ENCODE measurements at places on chromosomes 13 and 19. TPM values are rescaled to one million over a fixed set of nuclear protein-coding genes. Genes with fewer than 3 reads are reported as not detected.

- no peak for DNase-seq
These were observed 20.9 kb downstream of the C19orf44 start for GRCh38 chr19:16516923-16517610.

GRCh38 chr19:16638666-16639065, 10.7 kb upstream of the MED26 start:
- DNase-seq = no peak

GRCh38 chr13:60788156-60788829, 391.3 kb downstream of the TDRD3 start:
- DNase-seq = no peak

DNA sequence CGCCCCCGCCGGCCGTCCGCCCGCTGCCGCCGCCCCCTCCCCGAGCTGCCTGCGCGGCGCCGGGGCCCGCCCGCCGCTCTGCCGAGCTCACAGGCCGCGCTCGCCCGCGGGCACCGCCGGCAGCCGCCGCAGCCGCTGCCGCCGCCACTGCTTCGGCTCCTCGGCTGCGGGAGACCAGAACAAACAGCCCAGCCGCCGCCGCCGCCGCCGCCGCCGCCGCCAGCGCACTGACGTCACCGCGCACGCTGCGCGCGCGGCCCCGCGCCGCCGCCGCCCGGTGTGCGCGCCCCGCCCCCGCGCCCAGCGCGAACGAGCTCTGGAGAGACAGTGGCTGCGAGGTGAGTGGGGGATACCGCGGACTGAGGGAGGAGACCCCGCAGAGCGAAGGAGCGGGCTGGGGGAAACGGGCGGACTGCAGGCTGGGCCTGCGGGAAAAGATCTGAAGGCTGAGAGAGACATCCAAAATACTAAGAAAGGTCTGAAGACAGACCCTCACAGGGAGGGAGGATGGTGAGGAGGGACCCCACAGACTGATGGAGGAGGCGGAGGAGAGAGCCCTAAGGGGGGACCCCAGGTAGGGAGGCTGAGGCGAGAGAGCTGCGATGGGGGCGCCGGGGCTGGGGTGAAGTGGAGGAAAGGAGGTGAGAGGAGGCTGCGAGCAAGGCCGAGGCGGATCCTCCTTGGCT, at the start of gene BRD4:
BRD4 (minus strand) TSS at position 229 of the 686 bp plus-strand sequence. CDS start 59,440 bp downstream, outside the sequence.
- DNase-seq = peak; percentile 52

INTS6 gene
- 26.8 TPM for total RNA-seq

GRCh38 chr19:21611659-21612402, 106.4 kb downstream of the ZNF429 start:
- no peak for DNase-seq

All from Caki2 (cell line).